ENCODE measurements at places on chromosomes 2 and 18.

- DNase-seq, result peak; percentile 43
Measured at GRCh38 chr2:119112230-119112629, 46.3 kb downstream of the C1QL2 start.

DNA sequence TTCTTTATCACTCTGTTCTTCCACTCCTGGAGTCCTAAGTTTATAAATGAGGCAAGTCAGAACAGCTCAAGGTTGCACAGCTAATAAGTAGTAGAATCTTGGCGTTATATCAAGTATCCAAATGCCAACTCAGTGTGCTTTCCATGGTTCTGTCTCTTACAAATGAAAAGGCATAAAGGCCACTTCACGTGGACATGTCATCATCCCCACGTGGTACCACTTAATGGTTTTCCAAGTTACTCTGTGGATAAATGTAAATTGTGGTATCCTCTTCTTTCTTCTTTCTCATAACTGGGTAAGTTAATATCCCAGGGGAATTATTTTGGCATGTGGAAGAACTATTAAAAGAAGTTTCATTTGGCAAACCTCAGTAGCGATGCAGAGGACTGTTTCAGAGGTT is 131.5 kb upstream of the L3MBTL4 start:
- DNase-seq, result peak; percentile 6

- no peak for DNase-seq
Measured at GRCh38 chr2:167764772-167765341, 482.5 kb downstream of the STK39 start.

GRCh38 chr2:239664216-239664810 is 263.5 kb upstream of the HDAC4 start:
- no peak for DNase-seq

DNA sequence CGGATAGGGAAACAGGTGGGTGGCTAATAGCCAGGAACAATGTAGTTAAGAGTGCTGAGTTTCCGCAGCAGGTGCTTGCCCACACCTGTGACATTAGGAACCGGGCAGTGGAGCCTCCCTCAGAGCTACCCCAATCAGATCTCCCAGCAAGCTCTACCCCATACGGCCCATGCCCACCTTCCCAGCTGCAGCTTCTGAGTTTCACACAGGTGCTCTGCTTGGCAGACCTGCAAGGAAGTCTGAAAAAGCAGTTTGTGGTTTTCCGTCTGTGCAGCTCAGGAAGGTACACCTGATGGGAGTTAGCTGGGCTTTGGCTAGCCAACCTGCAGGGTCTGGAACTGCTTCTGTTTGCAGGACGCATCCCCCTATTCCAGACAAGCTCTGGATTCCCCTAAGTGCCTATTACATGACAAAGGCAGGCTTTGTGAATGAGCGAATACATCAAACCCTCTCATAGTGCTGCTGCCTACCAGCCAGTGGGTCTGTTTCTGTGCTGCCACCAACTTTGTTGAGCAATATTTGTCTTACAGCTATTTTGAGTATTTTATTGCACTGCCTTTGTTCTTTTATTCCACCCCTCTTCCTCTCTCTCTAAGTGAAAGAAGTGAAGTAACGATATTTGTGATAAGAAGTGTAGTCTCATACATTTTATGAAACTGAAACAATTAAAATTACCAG is 24.7 kb upstream of the CEP68 start:
- DNase-seq, result no peak

- no peak for DNase-seq
Measured at GRCh38 chr18:8745355-8746014, 40.1 kb downstream of the MTCL1 start.

- DNase-seq, result no peak
Measured at GRCh38 chr2:17573804-17574175, 33.3 kb downstream of the VSNL1 start.

DNA sequence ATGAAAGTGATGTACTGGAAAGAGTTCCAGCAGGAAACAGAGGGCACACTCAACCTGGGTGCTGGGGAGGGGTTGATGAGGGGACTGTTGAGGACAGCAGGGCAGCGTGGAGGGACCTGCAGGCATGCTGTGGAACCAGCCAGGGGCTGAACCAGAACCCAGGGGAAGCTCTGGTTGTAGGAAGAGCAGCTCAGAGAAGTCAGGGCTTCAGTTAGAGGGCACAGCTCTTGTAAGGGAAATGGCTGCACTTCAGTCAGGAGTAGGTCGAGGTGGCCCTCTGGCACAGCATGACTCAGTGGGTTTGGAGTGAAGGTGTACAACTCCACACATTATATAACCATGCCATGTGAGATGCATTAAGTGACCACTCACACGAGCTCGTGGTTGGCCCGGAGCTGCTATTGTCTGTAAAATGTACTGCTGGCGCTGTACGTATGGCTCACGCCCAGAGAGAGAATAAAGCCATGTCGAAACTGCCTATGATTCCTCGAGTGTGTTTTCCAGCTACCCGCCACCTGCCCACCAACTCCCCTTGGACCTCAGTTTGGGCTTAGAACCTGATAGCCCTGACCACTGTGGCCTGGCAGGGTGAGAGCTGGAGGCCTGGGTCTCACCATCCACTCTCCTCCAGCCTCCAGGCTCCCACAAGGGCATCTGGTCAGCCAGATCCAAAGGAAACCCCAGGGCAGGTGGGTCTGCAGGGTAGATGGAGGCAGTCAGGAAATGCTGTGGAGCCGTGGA is 136.5 kb upstream of the HS6ST1 start:
- no peak for DNase-seq

GRCh38 chr2:2188941-2189340 is 142.1 kb downstream of the MYT1L start:
- no peak for DNase-seq

GRCh38 chr18:2687390-2688001 is 32.0 kb downstream of the SMCHD1 start:
- DNase-seq, result no peak

- no peak for DNase-seq
Measured at GRCh38 chr2:229230911-229231310, 40.2 kb downstream of the PID1 start.

DNA sequence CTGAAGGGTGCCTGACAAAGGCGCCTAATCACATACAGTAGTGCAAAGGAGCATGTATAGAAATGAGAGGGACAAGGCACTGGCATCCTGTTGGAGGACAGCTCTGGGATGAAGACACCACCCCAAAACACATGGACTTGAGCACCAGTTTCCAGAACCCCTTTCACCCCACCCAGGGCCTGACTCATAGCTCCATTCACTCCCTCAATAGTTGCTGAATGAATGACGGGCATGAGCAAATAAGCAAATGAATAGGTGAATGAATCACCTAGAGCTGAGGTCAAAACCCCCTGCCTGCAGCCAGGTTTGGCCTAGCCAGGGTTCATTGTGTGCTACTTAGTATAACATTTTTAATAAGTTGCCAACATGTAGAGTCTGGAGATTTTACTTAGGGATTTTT is 66.3 kb downstream of the NRP2 start:
- peak; percentile 91 for DNase-seq

DNA sequence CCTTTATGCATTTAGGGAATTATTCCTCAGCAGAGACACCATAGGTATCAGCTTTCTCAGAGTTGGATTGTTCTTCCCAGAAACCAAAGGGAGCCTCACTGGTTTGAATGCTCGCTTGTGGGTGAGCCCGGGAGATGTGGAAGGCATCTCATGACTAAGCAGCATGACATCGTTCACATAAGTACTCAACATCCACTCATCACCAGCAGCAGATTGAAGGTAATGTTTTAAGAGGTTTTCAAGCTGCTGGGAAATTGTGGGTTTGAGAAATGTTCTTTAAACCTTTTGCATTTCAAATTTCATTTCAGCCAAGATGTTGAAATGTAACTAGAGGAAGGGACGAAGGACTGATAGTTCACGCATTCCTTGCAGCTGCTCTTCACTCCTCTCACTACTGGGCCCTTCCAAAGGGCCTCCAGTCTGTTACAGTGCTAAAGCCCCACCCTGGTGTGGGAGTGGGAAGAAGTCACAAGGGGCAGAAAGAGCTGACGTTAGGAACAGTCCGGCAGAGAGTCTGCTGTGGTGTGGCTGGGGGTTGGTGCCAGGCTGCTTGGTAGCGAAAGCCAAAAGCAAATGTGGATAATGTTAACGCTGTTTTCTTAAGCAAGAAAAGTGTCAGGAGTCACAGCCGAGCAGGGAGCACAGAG is 324.5 kb upstream of the EPHA4 start:
- DNase-seq, result peak; percentile 78

GRCh38 chr2:174282441-174282840 is 34.1 kb upstream of the OLA1 start:
- DNase-seq, result no peak

- DNase-seq, result peak; percentile 99
Measured at GRCh38 chr2:19711470-19712372, 190.1 kb downstream of the TTC32 start.

GRCh38 chr18:48173557-48173956 is 235.6 kb downstream of the ZBTB7C start:
- DNase-seq, result no peak

DNA sequence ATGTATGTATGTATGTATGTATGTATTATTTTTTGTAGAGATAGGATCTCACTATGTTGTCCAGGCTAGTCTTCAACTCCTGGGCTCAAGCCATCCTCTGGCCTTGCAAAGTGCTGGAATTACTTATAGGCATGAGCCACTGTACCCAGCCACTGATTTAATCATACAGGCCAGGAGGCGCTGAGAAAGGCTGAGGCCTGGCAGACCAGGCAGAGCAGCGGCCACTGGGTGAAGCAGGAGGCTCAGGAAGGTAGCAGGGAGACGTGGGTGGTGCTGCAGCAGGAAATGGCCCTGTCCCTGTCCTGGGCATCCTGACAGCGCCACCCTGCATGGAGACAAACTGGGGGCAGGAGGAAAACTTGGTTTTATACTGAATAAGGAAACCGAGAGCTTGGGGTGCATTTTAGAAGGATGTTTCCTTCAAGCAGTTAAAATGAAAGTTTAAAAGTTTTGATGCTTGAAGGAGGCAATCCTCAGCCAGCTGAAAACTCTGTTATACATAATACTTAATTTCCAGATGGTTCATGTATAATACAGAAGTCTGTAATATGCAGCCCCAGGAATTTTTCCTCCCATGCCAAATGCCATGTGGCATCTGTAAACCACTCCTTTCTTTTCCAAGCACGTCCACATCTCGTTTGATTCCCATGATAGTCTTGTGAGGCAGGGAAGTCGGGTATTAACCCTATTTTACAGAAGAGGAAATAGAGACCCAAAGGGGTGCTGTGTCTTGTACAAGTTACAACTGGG is 182.4 kb downstream of the CELF4 start:
- no peak for DNase-seq

GRCh38 chr2:219104107-219105035 is 43.6 kb upstream of the IHH start:
- peak; percentile 44 for DNase-seq

- no peak for DNase-seq
Measured at GRCh38 chr2:9317559-9317958, 105.8 kb downstream of the ITGB1BP1 start.

DNA sequence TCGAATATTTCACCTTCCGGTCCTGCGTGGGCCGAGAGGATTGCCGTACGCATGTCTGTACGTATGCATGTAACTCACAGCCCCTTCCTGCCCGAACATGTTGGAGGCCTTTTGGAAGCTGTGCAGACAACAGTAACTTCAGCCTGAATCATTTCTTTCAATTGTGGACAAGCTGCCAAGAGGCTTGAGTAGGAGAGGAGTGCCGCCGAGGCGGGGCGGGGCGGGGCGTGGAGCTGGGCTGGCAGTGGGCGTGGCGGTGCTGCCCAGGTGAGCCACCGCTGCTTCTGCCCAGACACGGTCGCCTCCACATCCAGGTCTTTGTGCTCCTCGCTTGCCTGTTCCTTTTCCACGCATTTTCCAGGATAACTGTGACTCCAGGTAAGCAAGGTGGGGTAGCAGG is at the start of gene SERPINB5:
Gene SERPINB5 (plus strand): TSS at position 291 of the 400 bp plus-strand sequence. CDS start 7,471 bp downstream, outside the sequence.
- no peak for DNase-seq

All from kidney tubule cell (primary cell).